ENCODE measurements at places on chromosomes 5 and 9. TPM values are rescaled to one million over a fixed set of nuclear protein-coding genes. Genes with fewer than 3 reads are reported as not detected.

Gene IL7R
- 0.23 TPM for polyA plus RNA-seq

DNA sequence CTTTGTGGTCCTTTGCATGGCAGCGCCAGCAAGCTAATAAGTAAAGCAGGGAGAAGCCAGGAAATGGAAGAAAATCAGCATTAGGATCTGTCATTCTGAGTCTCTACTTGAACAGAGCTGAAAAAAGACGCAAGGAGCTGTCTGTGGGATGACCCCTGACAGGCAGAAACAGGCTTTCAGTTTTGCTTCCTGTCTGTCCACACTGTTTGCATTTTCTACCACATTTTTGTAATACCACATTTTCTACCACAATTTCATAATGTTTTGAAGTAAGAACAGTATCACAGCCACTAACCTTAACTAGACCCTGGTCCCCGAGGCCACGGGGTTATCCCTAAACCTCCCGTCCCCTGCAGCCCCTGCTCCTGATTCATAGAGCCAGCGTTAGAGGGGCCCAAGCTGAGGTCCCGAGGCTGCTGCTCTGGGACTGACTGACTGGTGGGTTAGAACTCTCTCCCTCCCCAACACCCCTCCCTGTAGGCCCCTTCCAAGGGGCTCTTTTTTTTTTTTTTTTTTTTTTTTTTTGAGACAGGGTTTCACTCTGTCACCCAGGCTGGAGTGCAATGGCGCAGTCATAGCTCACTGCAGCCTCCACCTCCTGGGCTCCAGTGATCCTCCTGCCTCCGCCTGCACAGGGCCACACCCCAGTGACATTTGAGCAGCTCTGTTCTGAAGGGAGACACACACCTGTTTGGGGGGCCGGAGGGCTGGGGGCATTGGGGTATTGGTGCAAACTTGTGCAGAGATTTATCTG is 4.0 kb upstream of the CLIC3 start:
- no peak for DNase-seq

- no peak for DNase-seq
Measured at GRCh38 chr5:111557686-111558085, 45.4 kb upstream of the STARD4 start.

DNA sequence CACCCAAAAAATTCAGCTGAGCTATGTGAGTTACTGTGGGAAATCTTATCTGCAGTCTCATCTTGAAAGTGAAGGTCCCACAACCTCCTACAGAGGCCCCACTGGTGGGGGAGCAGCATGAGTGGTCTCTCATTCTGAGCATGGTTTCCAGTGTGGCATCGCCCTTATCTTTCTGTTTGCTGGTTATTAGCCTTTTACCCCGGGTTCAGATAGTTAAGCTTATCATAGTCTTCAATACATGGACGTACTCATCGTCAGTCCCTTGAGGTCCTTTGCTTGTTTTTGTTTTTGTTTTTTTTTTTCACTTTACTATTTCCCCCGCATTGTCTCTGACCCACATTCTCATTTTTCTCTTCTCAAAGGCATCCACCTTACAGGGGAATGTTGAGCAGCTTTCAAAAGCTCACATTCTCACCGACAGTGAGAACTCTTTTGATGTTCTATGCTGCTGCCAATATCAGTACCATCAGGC is 7.7 kb upstream of the HAVCR2 start:
- DNase-seq = no peak

DNA sequence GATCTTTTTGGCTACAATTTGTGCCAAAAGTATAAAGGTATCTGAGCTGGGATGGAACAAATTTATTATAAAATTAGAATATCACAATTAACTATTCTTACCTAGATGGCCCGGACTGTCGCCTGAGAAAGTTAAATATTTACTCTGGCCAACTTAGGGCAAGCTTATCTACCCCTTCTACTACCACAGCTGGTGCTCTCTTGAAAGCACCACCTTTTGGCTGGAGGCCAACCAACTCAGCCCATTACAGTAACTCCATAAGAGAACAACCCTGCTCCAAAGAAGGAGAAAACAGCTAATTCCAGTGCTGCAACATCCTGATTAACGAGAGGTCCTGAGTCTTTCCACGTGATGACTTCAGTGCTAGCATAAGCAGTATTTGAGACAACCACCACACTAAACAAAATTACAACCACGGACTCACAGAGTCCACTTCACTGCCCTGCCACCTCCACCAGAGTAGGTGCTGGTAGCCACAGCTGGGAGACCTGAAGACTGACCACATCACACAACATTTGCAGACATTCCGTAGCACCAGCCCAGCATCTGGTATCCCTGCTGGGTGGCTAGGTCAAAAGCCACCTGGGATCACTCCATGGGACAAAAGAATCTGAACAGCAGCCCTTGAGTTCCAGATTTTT is 43.2 kb downstream of the RGMB start:
- no peak for DNase-seq

- DNase-seq = no peak
Measured at GRCh38 chr9:20220286-20220685, 402.0 kb downstream of the MLLT3 start.

- no peak for DNase-seq
Measured at GRCh38 chr5:115751176-115751575, 65.3 kb downstream of the CDO1 start.

GRCh38 chr9:32456564-32456963 is 69.4 kb downstream of the RIGI start:
- DNase-seq = no peak

Gene PCDHB6
- polyA plus RNA-seq = 0.11 TPM

Gene FIBCD1
- polyA plus RNA-seq = 0.01 TPM

- DNase-seq = no peak
Measured at GRCh38 chr5:116306846-116307245, 222.0 kb downstream of the COMMD10 start.

DNA sequence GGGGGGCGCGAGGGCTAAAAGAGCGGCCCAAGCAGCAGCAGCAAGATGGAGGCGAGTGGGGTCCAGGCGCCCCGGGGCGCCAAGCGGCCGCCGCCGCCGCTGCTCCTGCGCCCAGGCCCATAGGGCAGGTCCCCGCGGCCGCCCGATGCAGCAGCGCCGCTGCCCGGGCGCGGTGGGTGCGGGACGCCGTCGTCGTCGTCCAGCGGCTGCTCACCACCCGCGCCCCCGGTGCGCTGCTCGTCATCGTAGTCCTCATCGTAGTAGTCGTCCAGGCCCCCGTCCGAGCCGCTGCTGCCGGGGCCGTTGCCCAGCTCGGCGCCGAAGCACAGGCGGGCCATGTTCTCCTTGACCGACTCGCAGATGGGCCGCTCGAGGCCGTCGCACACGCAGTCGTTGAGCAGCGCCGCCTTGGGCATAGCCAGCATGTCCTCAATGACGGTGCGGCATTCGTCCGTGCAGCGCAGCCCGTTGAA is 1.5 kb downstream of the GAS1 start:
- no peak for DNase-seq

Gene ZNF366
- 1.4 TPM for polyA plus RNA-seq

Gene TNFSF15
- polyA plus RNA-seq = 0.03 TPM

DNA sequence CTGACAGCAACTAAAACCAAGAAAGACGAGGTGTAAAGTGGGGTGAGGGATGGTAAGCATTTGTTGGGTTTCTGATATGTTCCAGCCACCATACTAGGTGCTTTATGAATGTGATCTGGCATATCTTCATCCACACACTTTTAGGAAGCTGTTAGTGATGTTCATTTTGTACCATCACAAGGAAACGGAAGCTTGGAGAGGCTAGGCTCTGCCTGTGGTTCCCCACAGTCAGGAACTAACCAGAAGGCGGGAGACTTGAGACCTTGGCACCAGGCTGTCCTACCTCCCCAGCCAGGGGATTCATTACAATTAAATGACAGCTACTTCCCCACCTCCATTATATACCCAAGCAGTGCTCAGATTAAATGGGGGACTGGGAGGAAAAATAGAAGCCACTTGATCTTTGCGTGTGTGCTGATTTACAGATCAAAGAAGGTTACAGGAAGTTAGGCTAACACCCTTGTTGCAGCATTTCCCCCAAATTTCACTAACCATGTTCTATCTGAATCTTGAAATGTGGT is 43.0 kb downstream of the SFXN1 start:
- no peak for DNase-seq

DNA sequence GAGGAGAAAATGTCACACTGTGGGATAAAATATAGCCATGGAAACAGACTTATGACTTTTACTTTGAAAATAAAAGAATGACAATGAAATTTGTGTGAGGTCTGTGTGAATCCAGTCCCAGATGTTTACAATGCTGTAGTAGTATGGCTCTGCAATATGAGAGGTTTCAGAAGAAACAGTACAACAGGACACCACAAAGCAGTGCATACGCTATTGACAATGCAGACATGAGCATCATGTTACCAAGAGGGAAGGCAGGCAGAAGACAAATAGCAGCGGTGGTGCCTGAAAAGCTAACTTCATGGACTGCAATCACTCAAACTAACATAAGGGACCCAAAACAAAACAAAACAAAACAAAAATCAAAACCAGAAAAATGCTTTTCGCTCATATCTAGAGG is 1.8 kb downstream of the FGF10 start:
- no peak for DNase-seq

DNA sequence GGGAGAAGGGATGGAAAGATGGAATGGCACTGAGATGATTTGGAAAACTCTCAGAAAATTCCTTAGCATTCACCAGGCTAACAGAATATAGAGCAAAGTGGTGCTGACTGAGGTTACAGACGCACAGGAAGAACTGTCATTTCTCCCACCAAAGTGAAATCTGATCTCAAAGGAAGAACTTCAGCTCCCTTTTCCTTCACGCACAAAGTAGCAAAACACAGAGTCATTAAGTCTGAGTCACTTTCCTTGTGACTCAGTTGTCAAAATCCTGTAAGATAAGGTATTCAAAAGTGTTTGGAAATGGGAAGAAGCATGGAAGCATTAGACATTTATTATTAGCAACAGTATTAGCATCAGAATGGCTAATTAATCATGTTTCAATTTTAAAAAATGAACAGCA is 11.7 kb downstream of the MPDZ start:
- DNase-seq = no peak

Gene AQP3
- 3.6 TPM for polyA plus RNA-seq

DNA sequence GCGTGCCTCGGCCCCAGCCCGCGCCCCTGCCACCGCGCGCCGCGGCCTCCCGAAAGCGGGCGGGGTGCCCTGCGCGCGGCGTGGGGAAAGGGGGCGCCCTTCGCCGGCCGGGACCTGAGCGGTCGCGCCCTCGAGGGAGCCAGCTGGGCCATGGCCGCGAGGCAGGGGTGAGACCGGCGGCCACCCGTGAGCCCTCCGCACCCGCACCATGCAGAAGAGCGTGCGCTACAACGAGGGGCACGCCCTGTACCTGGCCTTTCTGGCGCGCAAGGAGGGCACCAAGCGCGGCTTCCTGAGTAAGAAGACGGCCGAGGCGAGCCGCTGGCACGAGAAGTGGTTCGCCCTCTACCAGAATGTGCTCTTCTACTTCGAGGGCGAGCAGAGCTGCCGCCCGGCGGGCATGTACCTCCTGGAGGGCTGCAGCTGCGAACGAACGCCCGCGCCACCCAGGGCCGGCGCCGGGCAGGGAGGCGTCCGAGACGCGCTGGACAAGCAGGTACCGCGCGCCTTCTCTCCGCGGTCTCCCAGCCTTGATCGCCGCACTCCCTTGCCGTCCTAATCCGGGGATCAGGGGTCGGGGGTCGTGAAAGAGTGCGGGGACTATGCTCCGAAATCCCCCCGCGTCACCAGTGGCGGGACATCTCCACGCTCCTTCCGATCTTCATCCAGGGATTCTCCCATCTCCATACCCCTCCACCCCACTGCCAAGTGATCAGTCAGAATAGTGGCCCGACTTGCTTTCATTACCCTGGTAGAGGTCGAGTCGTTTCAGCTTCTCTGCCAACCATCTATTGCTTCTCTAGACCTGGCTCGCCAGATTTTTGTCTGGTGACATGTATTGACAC is 590 bp downstream of the RASGRF2 start:
- DNase-seq = no peak

DNA sequence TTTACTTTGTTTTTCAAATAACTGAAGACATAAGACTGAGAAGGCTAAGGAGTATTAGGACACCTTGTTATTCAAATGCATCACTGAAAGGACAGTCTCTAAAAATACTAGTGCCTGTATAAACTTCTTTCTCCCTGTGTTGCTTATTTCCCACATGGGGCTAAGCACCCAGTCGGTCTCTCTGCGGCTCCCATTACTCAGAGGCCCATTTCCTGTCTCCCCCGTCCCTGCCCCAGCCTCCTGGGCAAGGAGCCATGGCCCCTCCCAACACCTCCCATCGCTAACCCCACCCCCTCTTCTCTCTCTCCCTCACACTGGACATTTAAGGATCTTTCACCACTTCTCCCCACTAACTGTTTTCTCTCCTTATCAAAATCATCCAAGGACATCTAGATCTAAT is 81.9 kb downstream of the EBF1 start:
- peak; percentile 81 for DNase-seq

GRCh38 chr9:126704892-126705766 is 91.4 kb downstream of the LMX1B start:
- peak; percentile 89 for DNase-seq

Gene GALNT12
- polyA plus RNA-seq = 0.27 TPM

Gene WHRN
- polyA plus RNA-seq = 0.12 TPM

Gene PLPP7
- polyA plus RNA-seq = 90.5 TPM

DNA sequence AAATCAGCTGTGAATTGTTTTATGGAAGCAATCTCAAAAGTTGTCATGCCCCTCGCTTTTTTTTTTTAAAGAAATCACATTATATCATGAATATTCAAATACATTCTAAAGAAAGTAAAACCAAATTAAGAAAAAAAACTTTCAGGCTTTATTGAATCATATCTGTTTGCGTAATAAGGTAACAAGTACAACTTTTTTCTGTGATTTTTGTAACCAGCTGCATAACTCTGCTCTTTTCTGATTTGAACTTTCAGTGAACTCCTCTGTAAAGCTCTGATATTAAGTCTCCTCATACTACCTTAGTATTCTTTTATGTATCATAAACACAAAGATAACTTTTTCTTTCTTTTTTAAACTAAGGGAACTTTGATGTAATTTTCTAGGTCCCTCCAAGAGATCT is 65.3 kb downstream of the CWC27 start:
- DNase-seq = no peak

GRCh38 chr5:4802044-4802443 is 338.1 kb upstream of the ADAMTS16 start:
- no peak for DNase-seq

GRCh38 chr5:177023303-177023664 is 788 bp downstream of the ZNF346 start:
- no peak for DNase-seq

GRCh38 chr9:27784847-27785713 is 211.8 kb upstream of the C9orf72 start:
- DNase-seq = no peak

Gene BOD1
- 130 TPM for polyA plus RNA-seq

DNA sequence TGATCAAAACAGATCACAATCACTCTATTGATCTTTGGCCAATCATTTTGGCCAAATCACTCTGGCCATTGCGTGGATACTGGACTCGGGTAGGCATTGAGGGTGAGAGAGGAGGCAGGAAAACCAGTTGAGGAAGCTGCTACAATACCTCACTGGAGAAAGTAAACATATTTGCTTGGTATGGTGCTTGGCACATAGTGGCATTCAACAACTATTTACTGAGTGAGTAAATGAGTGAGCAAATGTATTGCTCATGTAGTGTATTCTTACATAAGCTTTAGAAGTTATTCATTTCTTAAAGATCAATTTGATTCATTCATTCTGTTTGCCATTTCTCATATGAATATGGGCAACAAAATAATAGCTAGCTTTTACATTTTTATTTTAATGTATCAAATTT is 4.0 kb upstream of the DEPDC1B start:
- no peak for DNase-seq

Gene ANXA2R
- polyA plus RNA-seq = 0.66 TPM
